Adipose tissue (tissue), 3 donors: ENCODE measurements at places on chromosomes 7 and 10. TPM values are rescaled to one million over a fixed set of nuclear protein-coding genes. Genes with fewer than 3 reads are reported as not detected.

UCMA gene
- not detected for polyA plus RNA-seq

HOXA4 gene
- 4.9 TPM for polyA plus RNA-seq

KLLN gene
- 0.90 TPM for polyA plus RNA-seq

CPEB3 gene
- 0.94 TPM for polyA plus RNA-seq

GRM3 gene
- polyA plus RNA-seq, result 0.03 TPM

SORCS1 gene
- polyA plus RNA-seq, result 0.87 TPM

PAPSS2 gene
- 20.8 TPM for polyA plus RNA-seq

WDFY4 gene
- polyA plus RNA-seq, result 0.54 TPM

VSIR gene
- polyA plus RNA-seq, result 18.7 TPM

SEMA3C gene
- 18.0 TPM for polyA plus RNA-seq

WDR86 gene
- 1.3 TPM for polyA plus RNA-seq

SEC61A2 gene
- polyA plus RNA-seq, result 2.9 TPM

C10orf67 gene
- polyA plus RNA-seq, result not detected

KCNH2 gene
- polyA plus RNA-seq, result 0.19 TPM

ANKRD30A gene
- not detected for polyA plus RNA-seq

CD36 gene
- 1,338 TPM for polyA plus RNA-seq

IL2RA gene
- 0.68 TPM for polyA plus RNA-seq
